ENCODE measurements at places on chromosomes 13 and 19.

GRCh38 chr19:43460362-43461016 is 4.9 kb downstream of the LYPD3 start:
- no peak for DNase-seq

GRCh38 chr13:83618966-83619365 is 263.3 kb downstream of the SLITRK1 start:
- no peak for DNase-seq

GRCh38 chr13:80962173-80962572 is 621.2 kb upstream of the SPRY2 start:
- no peak for DNase-seq

GRCh38 chr19:24071078-24071477 is 15.9 kb upstream of the ZNF254 start:
- no peak for DNase-seq

DNA sequence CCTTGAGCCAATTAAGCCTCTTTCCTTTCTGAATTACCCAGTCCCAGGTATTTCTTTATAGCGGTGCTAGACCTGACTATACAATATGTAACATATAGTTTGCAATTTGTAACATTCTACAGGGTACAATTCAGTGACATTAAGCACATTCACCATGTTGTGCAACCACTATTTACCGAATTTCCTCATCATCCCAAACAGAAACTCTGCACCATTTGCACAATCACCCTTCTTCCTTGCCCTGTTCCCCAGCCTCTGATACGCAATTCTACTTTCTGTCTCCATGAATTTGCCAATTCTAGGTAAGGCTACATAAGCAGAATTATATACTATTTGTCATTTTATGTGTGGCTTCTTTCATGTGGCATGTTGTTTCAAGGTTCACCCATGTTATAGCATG is 13.7 kb upstream of the SIGLEC10 start:
- no peak for DNase-seq

GRCh38 chr13:32811297-32811800 is 204.9 kb upstream of the KL start:
- no peak for DNase-seq

DNA sequence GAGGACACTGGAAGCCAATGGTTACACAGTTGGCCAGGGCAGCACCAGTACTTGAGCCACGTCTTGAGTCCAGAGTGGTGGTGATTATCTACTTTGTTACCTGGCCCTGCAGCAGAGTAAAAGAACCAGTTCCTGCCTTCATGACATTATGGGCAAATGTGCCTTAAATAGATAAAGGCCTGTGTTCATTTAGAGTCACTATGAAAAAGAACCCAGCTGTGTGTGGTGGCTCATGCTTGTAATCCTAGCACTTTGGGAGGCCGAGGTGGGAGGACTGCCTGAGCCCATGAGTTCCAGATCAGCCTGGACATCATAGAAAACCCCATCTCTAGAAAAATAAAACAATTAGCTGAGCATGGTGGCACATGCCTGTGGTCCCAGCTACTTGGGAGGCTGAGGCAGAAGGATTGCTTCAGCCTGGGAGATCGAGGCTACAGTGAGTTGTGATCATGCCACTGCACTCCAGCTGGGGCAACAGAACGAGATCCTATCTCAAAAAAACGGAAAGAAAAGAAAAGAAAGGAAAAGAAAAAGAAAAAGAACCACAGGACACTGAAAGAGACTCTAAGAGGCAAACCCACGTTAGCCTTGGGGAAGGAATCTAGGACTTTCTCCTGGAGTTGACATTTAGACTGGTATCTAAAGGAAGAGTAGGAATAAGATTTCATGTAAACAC is 3.4 kb upstream of the IRF2BP1 start:
- no peak for DNase-seq

DNA sequence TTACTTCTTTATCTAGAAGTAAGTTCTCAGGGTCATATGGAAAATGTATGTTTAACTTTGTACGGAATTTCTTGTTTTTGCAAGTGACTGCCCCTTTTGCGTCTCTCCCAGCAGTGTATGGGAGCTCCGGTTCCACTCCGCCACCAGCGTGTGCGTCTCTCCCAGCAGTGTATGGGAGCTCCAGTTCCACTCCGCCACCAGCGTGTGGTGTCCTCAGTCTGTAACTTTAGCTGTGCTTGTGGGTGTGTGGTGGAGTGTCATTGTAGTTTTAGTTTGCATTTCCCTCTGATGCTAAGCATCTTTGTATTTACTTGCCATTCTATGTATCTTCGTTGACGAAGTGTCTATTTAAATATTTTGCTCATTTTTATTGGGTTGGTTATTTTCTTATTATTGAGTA is 2.4 kb downstream of the CUL4A start:
- DNase-seq: no peak

DNA sequence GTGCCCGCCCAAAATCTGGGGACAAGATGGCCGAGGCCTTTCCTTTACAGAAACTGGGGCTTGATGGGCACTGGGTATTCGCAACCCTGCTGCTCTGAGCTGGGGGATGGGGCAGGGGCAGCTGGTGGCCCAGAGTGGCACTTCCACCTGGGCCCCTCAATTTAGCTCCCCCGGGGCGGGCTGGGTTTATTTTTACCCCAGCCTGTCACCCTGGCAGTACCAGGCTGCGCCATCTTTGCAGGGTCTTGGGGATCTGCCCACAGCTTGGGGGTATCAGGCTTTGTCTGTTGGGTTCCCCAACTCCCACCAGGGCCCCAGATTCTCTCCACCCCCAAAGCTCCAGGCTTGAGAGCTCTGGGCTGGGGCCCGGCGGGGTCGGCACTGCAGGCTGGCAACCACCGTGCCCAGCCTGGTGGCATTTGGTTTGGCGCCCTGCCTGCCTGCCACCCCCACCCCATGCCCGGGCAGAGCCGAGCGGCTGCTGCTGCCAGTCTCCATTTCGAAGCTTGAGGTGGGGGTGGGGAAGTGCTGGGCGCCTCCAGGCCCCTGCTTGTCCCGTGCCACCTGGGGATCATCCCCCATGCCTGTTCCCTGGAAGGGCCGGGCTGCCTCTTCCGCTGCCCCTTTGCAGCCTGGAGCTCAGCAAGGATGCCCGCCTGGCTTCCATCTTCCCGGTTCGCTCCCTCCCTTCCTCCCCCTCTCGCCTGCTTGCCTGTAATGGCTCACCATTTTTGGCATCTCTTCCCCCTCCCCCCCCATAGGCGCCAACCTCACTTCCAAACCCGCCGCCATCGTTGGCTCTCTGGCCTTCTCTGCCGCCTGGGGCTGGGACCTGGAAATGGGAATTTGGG is 11.4 kb downstream of the NFIX start:
- DNase-seq: no peak

- peak; percentile 83 for DNase-seq
Measured at GRCh38 chr19:18846862-18847548, 15.2 kb downstream of the UPF1 start.

DNA sequence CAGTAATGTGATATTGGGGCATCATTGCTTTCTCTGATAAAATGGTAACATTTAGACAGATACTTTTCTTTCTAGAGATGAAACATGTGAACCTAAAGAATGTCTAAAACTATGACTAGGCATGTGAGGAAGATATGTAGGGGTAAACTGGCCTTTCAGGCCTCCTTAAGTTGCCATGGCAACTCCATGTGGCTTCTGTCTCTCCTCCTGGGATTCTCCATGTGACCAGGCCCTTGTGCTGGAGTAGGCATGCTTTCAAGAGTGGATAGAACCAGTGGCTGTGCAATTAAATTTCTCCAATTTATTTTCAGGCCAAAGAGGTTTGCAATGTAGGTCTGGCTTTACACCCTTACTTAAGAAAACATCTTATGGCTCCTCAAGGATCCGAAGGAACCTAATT is 130.8 kb downstream of the OLFM4 start:
- no peak for DNase-seq

GRCh38 chr13:53513226-53513625 is 484.6 kb downstream of the OLFM4 start:
- DNase-seq: no peak

GRCh38 chr13:112341976-112342735 is 34.0 kb upstream of the SPACA7 start:
- peak; percentile 38 for DNase-seq

- peak; percentile 98 for DNase-seq
Measured at GRCh38 chr13:30465593-30466357, at the start of gene HMGB1. Gene HMGB1 (minus strand): TSS chr13:30465936. CDS start chr13:30463680, 2,256 bp downstream.

DNA sequence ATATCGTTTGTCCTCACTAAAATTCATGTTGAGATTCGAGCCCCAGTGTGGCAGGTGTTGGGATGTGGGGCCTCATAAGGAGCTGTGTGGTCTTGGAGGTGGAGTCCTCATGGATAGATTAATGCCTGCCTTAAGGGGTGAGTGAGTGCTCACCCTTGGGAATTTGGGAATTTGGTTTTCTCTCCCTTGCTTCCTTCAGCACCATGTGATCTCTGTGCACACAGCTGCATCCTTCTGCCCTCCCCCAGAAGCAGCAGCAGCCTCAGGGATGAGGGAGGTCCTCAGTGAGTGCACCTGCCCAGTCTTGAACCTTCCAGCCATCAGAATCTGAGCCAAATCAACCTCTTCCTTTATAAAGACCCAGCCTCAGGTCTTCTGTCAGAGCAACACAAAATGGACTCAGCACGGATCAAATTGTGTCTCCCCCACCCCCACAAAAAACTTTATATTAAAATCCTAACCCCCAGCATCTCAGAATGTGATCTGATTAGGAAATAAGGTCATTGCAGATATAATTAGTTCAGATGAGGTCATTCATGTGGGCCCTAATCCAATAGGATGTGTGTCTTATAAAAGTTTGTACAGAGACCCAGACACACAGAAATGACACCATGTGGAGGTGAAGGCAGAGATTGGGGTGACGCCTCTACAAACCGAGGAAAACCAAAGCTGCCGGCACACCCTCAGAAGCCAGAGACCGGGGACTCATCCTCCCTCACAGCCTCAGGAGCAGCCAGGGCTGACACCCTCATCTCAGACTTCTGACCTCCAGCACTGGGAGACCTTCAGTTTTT is 12.9 kb downstream of the CYTH2 start:
- no peak for DNase-seq

GRCh38 chr13:77898097-77898496 is 20.5 kb downstream of the EDNRB start:
- DNase-seq: no peak

DNA sequence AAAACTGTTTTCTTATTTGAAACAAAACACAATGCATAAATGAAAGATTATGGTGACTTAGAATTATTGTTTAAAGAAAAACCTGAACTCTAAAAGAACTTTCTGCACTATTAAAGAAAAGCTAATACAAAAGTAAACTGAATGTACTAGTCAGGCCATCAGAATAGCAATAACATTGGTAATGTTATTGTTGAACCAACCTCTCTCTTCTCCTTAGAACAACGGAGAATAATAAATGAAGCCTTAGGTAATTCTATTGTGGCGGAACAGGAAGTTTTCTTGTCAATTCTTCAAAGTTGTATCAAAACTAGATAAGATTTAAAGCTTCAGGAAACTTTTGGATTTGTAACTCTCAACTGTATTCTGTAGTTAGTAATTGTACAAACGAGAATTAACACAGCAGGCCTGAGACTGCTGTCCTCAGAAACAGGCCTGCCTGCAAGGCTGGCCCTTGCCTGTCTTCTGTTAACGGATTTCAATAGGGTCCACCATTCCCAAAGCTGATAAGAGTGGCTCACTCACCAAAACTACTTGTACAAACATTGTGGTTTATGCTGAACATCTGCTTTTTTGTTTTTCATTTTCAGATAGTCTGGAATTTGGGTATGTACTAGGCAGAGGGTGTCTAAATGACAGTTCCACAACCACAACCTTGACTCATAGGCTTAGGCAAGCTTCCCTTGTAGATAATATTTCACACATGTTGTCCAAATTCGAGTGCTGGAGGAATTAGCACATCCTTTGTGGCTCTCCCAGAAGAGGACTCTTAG is 825.8 kb downstream of the GPC5 start:
- no peak for DNase-seq
